COR-L47 (cell line): ENCODE measurements at places on chromosomes 7 and 10.

DNA sequence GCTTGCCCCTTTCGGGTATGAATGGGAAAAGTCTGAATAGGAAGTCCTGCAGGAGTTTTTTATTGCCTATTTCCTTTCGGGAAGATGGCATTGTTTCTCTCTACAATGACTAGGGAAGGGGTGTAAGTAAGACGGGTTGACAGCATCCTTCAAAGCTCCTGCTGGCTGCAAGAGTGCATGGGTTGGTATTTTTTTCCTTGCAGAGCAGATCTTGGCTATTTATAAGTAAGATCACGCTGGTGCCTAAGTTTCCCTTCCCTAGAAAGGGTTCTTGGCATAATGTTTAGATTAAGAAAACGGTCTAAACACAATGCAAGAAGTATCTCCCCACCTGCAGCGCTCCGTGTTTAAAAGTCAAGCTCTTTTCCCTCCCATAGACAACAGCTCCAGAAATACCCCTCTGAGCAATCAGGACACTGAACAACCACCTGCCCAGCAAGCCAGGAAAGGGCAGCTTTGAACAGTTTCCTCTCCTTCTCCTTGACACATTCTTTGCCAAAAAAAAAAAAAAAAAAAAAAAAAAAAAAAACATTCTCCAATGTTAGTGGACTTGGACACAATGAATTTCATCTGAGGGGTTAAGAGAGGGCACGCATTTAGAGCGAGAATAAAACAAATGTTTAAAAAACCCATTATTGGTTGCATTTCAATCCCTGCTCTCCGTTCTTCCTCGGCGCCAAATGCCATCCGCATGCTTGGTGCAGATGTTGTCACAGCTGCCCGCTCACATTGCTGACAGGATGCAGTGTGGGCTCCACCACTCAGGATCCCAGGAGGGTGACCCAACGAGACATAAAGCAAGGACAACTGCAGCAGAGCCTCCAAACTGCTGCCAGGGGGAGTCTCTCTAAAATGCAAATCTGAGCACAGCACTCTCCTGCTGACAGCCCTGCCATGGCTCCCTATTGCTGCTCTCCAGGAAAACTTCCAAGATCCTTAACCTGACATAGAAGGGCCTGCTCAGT is 427.4 kb upstream of the MGMT start:
- DNase-seq: no peak

DNA sequence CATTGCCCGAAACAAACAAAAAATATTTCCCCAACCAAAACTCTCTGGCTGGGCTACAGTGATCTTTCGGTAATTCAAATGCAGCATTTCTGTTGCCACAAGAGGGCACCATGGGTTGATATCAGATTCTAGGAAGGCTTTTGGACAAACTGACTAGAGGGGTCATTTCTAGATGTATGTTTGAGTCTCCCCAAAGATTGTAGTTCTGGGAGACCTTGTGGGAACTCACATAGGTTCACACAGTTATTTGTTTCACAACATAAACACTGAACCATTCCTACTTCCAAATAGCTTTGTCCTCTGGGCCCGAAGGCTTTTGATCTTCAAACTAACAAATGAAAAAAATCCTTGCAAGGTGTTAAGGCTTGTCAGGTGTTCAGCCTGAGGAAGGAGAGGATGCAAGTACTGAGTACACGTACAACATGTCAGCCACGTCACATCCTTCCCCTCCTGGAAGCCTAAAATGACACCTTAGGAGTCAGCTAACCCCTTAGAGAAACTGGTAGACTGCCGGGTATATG is 37.0 kb upstream of the IL15RA start:
- no peak for DNase-seq

DNA sequence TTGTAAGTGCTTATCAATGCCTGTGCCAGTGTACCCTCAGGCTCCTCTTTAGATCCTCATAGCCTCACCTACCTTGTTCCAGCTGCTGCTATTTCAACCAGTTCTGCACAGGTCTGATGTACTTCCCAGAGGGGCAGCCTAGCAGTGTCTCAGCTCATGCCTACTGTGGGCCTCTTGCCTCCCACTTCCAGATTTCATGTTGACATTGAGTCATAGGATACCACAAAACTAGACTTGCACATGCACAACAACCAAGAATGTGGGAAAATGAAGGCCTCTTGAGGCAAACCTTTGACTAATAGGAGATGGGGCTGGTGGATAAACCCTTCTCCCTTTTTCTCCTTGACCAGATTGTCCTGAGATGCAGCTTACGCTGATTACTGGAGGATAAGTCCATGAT is 31.0 kb downstream of the PON3 start:
- DNase-seq: no peak

DNA sequence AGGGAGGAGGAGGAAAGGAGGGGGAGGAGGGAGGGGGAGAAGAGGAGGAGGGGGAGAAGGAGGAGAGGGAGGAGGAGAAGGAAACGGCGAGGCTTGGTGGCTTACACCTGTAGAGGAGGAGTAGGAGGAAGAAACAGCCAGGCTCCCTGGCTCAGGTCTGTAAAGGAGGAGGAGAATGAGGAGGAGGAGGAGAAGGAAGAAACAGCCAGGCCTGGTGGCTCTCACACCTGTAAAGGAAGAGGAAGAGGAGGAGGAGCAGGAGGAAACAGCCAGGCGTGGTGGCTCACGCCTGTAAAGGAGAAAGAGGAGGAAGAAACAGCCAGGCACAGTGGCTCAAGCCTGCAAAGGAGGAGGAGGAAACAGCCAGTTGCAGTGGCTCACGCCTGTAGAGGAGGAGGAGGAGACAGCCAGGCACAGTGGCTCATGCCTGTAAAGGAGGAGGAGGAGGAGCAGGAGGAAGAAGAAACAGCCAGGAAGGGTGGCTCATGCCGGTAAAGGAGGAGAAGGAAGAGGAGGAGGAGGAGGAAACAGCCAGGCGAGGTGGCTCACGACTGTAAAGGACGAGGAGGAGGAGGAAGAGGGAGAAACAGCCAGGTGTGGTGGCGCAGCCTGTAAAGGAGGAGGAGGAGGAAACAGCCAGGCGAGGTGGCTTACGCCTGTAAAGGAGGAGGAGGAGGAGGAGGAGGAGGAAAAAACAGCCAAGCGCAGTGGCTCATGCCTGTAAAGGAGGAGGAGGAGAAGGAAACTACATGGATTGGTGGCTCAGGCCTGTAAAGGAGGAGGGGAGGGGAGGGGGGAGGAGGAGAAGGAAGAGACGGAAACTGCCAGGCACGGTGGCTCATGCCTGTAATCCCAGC is 14.9 kb upstream of the CRCP start:
- DNase-seq: peak; percentile 60

GRCh38 chr10:43044961-43045621 is 31.8 kb upstream of the RET start:
- no peak for DNase-seq

DNA sequence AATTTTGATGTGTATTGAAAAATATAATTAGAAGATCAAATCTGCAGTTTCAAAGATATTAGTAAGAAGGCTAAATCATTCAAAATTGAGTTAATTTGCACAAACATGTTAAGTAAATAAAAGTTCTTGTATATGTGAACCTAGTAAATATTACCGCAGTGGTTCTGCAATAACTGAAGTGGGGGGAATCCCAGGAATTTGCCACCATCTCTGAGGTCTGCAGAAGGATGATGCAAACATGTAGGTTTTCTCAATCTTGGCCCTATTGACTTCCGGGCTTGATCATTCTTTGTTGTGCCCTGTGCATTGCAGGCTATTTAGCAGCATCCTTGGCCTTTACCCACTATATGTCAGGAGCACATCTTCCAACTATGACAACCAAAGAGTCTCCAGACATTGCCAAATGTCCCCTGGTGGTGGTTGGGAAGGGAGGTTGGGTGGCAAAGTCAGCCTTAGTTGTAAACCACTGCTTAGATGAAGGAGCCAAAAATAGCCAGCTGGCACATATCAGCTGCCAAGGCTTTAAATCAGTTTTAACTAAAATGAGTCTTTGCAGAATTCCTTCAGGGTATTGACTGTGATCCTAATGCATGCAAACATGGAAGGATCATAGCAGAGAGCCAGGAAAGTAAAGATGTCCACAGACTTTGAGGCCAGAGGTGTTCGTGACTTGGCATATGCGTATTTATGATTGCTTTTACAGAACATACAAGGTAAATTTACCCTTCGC is 146.3 kb downstream of the TRIL start:
- no peak for DNase-seq

DNA sequence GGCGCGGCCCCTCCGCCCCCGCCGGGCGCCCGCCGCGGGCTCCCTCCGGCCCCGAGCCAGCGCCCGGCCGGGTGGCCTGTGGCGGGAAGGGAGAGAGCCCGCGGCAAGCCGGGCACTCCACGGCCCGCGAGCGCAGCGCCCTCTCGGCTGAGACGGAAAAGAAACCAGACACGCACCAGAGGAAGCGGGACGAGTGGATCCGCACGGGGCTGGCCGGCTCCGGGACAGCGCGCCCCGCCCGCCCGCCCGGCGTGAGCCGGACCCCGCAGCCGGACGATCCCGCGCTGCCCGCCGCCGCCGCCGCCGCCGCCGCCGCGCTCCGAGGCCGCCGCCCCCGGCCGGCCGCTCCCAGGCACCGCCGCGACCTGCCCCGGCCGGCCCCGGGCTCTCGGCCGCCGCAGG is 300 bp downstream of the ARHGAP21 start:
- DNase-seq: no peak

DNA sequence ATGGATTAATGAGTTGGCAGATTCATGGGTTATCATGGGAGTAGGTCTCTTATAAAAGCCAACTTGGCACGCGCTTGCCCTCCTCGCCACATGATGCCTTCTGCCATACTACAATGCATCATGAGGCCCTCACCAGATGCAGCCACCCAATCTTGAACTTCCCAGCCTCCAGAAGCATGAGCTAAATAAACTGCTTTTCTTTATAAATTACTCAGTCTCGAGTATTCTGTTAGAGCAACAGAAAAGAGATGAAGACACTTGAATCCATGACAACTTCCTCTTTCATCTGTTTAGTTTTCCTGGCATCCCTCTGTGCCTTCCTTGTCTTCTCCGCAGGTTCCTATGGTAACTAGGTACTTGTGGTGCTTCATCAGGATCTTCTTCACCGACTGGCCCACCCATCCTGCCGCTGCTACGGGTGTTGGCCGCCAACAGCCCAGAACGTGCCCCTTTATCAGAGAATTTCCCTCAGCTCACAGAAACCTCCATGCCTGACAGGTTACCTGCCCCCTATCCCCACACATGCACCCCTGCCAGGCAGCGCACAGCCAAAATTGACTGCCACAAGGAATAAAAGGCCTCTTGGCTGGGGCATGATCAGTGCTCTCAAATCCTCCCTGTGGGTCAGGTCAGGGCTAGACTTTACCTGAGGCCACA is 28.0 kb upstream of the PPIF start:
- no peak for DNase-seq

- peak; percentile 92 for DNase-seq
Observed at GRCh38 chr7:123748734-123749536, at the start of gene WASL. Gene WASL, minus strand, starts transcription at chr7:123749003. Its CDS starts 269 bp downstream, at chr7:123748734.

DNA sequence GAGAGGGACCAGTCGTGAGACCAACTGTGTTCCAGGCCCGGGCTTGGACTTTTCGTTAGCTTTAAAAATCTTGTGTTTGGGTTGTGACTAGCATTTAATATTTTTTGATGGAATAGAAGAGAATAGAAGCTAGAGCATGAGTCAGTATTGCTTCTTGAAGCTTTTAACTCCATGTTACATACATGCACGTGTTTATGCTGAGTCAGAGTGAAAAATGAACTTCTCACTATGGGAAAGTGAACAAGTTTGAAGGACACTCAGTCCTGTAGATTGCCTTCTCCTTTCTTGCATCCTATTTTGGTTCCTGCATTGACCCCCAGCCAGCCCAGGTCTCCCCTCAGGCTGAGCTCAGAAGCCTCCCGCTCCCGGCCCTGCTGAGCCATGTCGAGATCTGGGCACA is 31.8 kb downstream of the GHRHR start:
- DNase-seq: no peak

- no peak for DNase-seq
Observed at GRCh38 chr7:138934861-138935260, 46.3 kb downstream of the KIAA1549 start.

DNA sequence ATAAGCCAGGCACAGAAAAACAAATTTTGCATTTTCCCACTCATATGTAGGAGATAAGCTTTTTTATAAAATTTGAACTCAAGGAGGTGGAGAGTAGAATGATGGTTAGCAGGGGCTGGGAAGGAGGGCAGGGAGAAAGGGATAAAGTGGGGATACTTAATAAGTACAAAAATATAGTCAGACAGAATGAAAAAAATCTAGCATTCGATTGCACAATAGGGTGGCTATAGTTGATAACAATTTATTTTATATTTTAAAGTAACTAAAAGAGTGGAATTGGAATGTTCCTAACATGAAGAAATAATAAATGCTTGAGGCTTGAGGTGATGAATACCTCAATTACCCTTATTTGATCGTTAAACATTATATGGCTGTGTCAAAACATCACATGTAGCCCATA is 415.7 kb upstream of the STEAP1 start:
- DNase-seq: no peak

- DNase-seq: no peak
Observed at GRCh38 chr10:100223879-100224278, 5.5 kb downstream of the CHUK start.

DNA sequence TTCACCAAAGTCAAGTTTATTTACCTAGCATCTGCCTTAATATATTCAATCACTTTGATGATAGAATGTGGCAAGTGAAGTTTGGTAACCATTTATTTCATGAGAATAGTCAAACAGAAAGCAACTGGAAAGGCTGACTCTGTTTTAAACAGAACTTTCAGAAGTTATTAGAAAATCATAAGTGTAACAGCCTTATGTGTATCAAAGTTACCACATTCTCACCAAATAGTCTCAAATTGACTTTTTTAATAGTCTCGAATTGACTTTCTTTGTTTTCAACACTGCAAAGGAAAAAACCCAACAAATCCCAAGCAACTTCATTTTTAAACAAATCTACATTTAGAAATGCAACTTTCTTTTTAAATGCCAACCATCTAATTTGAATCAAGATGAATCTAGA is 29.5 kb downstream of the NAMPT start:
- DNase-seq: no peak

DNA sequence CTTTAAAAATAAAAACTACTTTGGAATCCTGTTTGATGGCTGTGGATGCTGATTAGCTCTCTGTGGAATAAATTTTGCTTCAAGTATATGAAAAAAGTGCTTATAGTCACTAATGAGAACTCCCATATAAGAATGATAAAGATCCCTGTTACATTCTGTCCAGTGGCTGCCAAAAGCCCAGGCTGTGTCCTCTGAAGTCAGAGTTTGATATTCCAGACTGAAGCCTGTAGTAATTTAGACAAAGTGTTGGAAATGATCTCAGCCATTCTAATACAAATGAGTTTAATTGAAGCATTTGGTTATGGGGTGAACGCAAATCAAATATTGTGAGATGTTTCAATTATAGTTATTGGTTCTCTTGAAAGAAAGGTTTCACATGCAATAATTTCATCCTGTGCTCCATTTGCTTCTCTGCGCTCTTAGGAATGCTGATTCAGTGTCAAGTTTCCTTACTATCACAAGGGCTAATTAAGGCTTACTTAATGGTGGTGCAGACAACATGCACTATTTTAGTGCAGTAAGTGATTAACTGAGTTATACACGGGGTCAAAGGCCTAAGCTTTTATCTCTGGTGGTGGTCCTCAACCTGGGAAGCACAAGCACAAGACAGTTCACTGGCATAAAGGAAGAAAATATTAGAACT is 867.6 kb downstream of the SORCS1 start:
- no peak for DNase-seq
